ENCODE measurements at places on chromosomes 13 and 19.

DNA sequence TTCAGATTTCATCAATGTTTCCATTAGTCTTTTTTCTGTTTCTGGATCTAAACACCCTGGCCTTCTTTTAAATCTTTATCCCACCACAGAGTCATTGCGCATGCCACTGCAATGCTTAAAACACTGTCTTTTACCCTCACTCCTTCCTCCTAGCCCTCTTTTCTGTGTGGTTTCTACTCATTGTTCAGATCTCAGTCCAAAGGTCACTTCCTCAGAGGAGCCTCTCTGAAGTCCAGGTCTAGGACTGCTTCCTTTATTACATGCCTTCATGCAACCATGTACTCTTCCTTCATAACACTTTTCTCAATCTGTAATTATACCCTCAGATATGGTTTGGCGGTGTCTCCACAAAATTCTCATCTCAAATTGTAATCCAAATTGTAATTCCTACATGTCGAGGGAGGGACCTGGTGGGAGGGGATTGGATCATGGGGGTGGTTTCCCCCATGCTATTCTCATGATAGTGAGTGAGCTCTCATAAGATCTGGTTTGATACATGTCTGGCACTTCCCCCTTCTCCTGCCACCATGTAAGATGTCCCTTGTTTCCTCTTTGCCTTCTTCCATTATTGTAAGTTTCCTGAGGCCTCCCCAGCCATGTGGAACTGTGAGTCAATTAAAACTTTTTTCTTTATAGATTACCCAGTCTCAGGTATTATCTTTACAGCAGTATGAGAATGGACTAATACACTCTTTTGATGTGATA is 808.9 kb downstream of the DIAPH3 start:
- no peak for DNase-seq

DNA sequence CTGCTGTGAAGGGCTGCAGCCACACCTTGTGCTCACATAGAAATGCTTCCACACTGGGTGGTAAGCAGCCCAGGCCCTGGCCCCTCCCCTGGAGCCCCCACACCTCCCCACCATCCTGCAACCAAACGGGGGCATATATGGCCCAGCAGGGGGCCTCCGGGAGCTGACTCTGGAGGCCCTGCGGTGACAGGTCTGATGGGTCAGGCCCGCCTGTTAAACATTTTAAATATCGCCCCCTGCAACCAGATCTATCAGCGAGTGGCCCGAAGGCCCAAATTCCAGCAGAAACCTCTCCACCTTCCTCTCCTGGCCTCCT is 48.0 kb upstream of the KATNAL1 start:
- DNase-seq, result no peak

GRCh38 chr19:12777217-12778016 is 2.1 kb upstream of the HOOK2 start:
- DNase-seq, result peak; percentile 76

- DNase-seq, result no peak
These were observed 9.7 kb upstream of the SPACA4 start for GRCh38 chr19:48596679-48597465.

- peak; percentile 70 for DNase-seq
These were observed 19.9 kb downstream of the ZSWIM9 start for GRCh38 chr19:48190288-48190884.

DNA sequence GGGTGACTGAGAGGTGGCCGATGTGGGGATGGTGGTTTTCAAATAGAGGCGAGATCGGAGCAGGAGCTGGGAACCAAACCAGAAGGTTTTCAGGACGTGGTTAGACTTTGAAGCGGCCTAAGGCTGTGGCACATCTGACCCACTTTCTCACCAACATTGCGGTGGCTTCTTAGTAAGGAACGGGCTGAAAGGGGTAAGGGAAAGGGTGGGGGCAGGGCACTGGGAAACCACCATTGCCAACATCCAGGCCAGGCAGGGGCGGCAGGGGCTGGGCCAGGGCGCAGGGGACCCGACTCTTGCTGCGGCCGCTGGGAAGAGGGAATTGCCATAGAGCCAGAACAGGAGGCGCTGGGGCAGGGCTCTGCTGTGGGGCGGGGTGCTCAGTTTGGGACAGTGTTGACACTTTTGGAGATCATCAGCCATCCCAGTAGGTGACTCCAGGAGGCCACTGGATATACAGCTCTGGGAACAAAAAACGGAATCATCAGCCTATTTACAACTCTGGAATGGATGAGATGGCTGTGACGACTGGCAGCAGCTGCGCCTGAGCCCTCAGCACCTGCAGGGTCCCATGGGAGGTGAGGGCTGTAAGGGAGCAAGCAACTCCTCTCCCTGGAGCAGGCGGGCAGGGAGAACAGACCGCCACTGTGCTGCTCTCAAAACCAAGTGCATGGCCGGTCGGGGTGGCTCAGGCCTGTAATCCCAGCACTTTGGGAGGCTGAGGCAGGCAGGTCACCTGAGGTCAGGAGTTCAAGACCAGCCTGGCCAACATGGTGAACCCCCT is 52.2 kb downstream of the IRS2 start:
- no peak for DNase-seq

- DNase-seq, result peak; percentile 65
These were observed 200.2 kb downstream of the KCNRG start for GRCh38 chr13:50215399-50215798.

DNA sequence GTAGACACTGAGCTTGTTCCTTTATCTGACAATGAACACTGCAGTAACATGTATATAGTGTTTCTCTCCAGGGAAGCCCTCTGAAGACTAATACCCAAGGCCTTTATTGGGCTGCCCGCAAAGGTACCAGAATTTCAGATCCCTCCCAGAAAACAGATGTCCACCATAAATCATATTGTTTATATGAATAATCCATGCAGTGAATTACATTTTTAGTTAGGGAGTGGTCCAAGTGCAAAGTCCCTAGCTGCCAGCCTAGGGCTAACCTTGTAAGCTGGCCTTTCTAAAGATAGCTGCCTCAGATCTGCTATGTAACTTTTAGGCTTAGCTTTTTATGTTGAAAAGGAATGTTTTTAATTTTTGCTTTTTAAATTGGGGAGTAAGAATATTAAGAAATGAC is 44.7 kb downstream of the TDRD3 start:
- DNase-seq, result no peak

DNA sequence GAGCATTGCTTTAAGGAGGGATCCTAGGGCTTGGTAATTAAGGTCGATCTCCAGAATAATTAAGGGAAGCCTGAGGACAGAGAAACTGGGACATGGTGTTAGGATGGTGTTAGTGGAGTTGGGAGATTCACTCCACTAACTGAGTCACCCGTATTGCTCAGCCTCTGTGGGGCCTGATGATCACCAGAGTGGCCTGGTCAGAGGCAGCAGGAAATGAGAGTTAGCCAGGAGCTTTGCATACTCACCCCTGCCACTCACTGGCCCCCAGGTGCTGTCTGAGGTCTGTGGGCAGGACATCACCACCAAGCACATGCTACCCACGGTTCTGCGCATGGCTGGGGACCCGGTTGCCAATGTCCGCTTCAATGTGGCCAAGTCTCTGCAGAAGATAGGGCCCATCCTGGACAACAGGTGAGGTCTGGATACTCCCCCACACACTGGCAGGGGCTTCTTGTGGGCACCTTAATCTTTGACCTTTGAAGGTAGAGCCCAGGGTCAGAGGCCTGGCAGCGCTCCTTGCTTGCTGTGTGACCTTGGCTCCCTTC is 32.1 kb downstream of the PPP2R1A start:
- DNase-seq, result peak; percentile 51
